Stimulated activated CD4-positive, alpha-beta T cell treated with anti-CD3 and anti-CD28 coated beads, Interleukin-1b, Interleukin-23, amount 100 ng/mL, for 24 hours (primary cell): ENCODE measurements at places on chromosomes 7 and 10.

- no peak for DNase-seq
Measured at GRCh38 chr10:68105820-68106219, 3.5 kb upstream of the MYPN start.

GRCh38 chr7:143345428-143345900 lies 17.0 kb downstream of the FAM131B start:
- peak; percentile 44 for DNase-seq

DNA sequence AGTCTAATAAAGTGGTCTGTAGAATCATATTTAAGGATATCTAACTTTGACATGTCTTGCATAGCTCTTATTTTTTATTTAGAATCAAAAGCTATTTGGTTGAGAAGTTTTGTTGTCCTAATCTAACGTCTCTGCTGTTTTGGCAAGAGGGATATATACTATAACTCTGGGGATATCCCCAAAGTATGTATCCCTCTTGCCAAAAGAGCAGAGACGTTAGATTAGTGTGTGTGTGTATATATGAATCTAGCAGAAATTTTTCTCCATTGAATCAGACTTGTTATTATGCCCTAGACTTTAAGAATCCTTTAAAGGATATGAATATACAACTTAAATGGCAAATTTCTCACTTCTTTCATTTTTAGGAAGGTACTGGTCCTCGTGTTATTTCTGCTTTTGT lies 9.6 kb downstream of the SMC3 start:
- no peak for DNase-seq

DNA sequence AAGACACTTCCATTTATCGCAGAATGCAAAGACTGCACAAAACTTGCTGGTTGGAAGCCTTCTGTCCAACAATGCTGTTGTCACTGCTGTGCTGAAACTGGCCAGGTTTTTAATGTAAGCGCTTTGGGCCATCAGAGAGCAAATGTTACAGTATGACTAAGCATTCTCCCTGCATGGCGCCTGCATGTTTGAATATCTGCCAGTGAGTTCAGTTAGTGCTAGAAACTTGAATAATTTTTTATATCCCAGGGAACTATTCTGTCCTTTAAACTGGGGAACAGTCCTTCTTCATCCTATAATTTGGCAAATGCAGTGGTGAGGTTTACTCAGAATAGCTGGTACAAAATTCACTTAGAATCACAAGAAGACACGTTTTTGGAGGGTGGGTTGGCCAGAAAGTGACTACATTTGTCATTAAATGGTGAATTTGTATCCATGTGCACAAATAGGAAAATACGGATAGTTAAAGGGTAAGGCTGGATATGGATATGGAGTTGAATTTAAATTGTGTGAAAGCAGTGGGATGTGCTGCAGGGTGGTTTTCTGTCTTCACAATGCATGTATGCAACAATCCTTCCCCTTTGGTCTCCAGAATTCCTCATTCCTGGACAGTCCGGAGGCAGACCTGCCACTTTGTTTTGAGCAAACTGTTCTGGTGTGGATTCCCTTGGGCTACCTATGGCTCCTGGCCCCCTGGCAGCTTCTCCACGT lies 1.7 kb downstream of the ABCC2 start:
- DNase-seq: no peak

DNA sequence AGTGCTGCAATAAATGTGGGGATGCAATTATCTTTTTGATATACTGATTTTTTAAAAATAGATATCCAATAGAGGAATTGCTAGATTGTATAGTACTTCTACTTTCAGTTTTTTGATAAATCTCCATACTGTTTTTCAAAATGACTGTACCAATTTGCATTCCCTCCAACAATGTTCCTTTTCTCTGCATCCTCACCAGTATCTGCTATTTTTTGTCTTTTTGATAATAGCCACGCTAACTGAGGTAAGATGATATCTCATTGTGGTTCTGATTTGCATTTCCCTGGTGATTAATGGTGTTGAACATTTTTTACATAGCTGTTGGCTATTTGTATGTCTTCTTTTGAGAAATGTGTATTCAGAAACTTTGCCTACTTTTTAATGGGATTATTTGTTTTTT lies 217.7 kb upstream of the MTPN start:
- no peak for DNase-seq
